GM13977 (cell line): ENCODE measurements at places on chromosomes 3 and 15.

DNA sequence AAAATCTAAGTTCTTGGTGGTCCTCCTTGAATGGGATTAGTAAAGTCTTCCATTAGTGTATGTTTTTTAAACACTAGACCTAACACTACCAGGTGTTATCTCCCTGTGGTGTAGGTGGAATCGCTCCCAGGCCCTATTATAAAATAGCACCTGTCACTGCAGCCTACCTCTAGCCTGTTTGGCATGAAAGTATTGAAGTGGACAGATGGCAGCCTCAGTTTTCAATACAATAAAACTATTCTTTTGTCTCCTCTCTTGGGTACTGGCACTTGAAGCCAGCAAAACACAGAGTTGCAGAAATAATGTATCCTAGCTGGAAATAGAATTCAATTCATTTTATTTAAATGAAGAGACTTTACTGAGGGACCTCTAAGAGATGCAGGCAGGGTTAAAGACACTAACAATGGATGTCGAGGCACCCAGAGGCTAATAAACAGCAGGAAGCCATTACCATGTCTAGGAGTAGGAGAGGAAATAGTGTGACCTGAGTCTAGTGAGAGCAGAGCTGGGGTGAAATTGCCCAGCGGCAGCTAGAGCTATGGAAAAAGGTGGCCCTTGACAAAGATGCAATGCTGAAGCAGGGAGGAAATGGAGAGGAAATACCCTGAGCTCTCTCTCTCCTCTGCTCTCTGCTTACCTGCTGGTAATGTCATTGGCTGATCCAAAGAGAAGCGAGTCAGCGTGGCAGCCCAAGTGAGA, 49.1 kb upstream of the TMEM158 start:
- no peak for DNase-seq

DNA sequence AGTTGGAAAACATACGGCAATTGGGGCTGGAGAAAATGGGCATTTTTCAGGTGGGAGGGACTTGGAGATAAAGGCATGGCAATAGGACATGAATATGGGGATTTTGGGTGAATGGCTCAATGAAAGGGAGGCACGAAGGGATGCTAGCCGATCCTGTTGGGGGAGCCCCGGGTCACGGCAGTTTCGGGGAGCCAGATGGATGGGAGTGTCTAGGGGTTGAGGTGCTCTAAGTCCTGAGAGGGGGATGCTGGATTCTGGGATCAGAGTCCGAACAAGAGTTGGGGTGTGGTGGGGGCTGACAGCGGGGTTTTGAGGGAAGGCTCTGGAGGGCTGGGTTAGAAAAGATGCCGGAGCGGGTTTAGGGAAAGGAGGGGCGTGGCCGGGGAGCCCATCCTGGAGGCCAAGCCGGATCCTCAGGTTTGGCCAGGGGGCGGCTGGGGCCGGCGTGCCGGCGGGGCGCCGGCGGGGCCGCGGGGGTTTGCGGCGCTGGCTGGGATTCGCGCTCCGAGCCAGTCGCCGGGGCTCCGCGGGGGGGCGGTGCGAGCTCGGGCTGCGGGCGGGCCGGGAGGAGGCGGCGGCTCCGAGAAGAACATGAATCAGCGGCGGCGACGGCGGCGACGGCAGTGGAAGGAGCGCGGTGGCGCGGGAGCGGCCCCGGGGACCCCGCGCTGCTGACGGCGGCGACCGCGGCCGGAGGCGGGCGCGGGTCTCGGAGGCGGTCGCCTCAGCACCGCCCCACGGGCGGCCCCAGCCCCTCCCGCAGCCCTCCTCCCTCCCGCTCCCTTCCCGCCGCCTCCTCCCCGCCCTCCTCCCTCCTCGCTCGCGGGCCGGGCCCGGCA, at the start of gene TYRO3:
Gene TYRO3 (plus strand): TSS at position 813 of the 839 bp plus-strand sequence. CDS start 46 bp downstream, outside the sequence.
- peak; percentile 88 for DNase-seq

- no peak for DNase-seq
Measured at GRCh38 chr3:195062866-195063540, 208.0 kb downstream of the XXYLT1 start.

- DNase-seq: peak; percentile 25
Measured at GRCh38 chr3:4805662-4806061, 173.6 kb upstream of the BHLHE40 start.

DNA sequence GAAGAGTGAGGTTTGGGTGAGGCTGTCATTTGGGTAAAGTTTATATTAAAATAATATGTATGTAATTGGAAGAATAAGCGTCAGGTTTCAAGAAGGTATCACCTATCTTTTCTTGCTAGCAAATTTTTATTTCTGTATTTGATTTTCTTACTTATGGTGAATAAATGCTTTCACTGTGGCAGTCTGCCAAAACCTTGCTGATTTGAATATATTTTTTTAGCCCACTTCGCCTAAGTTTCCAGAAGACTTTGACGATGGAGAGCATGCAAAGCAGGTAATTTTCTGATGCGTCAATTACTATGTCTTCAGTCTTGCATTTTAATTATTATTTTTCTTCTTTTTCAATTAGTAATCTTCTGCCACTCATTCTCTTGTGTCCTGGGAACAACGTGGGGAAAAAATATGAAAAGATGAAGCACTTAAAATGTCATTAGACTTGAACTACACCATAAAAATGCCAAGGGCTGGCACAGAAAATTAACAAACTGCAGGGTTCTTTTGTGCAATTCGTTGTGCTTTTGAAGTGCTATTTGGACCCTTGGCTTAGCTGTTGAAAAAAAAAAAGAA, 40.4 kb downstream of the SRP14 start:
- no peak for DNase-seq

DNA sequence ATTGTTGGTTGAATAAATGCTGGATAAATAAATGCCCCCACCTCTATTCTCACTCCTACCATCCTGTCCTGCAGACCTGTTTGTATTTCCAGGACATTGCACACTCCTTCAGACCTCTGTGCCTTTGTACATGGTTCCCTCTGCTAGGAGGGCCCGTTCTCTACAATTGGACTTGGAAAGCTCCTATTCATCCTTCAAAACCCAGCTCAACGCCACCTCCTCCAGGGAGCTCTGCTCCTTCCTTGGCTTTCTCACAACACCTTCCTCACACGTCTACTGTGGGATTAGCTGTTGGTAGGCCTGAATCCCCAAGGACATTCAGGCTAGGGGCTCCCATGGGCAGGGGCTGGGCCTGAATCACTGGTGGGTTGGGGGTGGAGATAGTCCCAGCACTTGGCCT, 78.7 kb upstream of the SEC13 start:
- DNase-seq: no peak

DNA sequence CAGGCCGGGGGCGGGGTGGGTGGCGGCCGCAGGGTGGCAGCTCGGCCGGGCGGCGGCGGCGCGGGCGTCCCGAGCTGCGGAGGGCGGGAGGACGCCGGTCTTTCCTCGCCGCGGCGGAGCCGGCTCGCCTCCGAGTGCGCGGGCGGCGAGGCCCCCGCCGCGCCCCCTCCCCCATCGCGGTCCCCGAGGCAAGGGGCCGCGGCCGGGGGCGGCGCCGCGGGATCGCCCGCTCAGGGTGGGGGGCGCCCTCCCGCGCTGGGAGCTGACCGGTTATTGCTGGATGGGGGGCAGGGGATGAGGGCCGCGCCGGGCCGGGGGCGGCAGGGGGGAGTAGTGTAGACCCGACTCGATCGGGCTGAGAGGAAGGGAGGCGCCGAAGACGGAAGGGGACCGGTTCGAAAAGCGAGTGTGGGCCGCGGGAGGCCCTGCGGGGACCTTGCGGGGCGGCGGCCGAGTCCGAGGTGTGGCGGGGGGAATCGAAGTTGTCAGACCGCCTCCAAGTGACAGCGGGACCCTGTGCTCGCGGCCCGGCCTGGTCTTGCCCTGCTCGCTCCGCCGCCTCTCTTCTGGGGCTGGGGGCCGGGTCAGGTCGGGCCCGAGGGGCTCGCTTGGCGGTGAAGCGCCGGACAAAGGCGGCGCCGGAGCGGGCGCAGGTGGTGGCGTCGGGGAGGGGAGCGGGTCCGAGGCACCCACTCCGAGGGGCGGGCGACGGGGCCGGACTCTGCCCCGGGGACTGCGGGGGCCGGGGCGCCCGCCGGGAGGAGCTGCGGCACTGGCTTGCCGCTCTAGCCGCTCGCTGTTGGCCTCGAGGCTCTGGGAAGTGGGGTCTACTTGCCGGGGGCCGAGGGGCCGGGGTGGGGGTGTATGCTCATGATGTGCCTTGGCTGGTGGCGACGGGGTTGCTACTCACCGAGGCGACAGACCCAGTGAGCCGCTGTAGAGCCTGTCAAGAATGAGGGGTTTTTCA, 1.1 kb downstream of the BAHD1 start:
- DNase-seq: peak; percentile 67

DNA sequence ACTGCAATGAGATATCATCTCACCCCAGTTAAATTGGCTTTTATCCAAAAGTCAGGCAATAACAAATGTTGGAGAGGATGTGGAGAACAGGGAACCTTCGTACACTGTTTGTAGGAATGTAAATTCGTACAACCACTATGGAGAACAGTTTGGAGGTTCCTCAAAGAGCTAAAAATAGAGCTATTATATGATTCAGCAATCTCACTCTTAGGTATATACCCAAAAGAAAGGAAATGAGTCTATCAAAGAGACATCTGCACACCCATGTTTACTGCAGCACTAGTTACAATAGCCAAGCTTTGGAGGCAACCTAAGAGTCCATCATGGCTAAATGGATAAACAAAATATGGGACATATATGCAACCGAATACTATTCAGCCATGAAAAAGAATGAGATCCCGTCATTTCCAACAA, 68.0 kb upstream of the HES1 start:
- no peak for DNase-seq

GRCh38 chr3:31422237-31422636, 110.5 kb upstream of the STT3B start:
- no peak for DNase-seq

GRCh38 chr3:119149484-119149883, 3.5 kb downstream of the TEX55 start:
- DNase-seq: no peak

DNA sequence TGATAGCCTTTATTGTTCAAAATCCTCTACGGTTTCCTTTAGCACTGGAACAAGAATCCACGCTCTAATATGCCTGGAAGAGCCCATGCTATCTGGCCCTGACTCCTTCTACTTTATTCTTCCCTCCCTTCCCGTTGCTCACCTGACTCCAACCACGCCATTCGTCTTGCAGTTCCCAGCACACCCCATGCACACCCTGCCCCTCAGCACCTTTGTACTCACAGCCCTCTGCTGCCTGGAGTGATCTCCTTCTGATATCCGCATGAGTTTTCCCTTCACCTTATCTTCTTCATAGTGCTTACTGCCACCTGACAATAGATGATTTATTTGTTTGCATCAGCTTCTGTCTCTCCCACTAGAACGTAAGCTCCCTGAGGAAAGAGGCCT, 16.6 kb upstream of the BCL2A1 start:
- no peak for DNase-seq

GRCh38 chr3:101244212-101244575, 76.2 kb downstream of the IMPG2 start:
- DNase-seq: no peak

DNA sequence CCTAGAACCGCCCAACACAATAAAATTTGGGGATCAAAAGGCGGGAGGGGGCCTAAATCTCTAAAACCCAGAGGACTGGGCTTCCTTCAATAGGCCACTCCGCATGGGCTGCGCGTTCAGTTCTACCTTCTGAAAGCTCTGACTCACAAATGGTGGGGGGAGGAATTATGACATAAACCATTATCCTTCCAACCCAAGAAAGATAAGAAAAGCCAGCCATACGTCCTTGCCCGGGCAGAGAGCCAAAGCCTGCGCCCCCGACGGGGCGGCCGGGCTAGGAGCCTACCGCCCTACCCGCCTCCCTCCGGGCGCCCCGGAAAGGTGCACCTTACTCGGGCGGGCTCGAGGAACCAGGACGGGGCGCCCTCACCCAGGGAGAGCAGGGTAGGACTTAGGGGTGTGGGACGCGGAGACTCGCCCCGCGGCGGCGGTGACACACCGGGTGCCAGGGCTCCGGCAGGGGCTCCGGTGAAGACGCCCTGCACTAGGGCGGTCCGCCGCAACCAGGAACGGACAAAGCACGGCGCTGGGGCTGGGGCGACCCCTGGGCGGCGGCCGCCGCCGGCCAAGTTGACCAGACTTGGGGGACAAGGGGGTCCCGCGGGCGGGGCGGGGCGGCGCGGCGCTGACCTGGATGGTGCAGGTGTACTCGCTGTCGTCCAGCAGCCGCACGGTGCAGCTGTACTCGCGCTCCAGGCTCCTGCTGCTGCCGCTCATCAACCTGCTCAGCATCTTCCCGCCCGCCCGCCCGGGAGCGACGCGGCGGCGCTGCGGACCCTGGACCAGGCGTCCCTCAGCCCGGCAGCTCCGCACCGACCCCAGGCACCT, 534 bp downstream of the FRMD5 start:
- peak; percentile 36 for DNase-seq

DNA sequence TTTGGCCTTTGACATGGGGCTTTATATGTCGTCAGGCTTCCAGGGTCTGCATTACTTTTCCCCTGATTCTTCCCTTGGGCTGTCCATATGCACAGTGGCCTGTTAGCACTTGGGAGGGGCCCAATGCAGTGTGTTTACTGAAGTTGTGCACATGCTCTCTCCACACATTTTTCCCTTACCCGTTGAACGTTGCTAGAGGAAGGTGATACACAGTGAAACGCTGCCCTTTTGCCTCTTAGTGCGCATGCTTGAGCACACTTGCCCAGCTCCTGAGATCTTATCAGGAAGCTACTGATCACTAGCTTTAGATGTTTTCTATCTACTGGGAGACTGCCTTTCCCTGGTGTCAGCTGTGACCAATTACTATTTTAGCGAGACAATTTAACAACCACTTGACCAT, 1198.0 kb downstream of the ROBO1 start:
- DNase-seq: no peak

DNA sequence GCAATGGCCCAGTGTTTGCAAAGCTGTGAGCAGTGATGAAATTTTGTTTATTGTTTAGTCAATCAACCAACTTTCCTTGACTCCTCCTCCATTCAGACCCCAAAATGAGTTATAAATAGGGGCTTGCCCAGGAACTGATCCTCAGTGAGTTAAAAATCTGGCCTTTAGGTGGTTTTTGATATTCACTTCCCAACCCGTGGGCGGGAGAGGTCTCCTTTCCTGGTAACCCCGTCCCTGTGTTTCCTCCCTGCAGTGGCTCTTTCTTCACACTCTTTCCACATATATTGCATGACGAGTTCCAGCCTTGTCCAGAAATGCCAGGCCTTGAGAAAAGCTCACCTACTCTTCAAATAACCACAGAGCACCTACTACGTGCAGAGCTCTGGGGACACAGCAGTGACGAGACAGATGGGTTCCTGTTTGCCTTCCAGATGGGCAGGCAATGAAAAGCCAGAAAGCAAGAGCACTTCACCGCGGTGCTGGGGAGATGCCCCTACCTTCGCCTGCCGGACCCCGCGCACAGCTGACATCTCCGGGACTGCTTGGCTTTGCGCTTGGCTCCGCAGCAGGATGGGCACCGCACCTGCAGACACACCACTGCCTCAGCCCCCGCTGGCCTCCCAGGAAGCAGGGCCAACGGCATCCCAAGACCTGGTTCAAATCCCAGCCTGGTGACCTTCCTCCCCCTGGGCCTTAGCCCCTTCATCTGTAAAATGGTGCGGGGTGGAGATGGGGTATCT, 17.2 kb downstream of the SSUH2 start:
- no peak for DNase-seq

DNA sequence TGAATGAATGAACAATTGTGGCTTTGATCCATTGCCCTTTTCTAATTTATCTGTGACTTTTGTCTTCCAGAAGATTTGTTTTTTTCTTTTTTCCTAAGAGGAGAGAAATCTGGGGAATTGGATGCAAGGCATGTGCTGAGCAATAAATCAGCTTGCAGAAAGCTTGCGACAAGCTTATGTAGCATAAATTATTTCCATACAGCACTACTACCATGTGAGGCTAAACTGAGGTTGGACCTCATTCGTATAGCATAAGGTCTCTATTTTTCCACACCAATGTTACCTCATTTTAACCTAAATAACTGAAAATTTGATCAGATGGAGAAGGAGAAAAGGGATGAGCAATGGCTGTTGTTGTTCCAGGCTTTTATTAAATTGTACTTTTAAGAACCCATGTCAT, 455.6 kb downstream of the TUSC7 start:
- no peak for DNase-seq
